ENCODE measurements at places on chromosomes 7 and 10.
A peak's percentile ranks its signal among the peaks of the same experiment; 100 is the strongest.

DNA sequence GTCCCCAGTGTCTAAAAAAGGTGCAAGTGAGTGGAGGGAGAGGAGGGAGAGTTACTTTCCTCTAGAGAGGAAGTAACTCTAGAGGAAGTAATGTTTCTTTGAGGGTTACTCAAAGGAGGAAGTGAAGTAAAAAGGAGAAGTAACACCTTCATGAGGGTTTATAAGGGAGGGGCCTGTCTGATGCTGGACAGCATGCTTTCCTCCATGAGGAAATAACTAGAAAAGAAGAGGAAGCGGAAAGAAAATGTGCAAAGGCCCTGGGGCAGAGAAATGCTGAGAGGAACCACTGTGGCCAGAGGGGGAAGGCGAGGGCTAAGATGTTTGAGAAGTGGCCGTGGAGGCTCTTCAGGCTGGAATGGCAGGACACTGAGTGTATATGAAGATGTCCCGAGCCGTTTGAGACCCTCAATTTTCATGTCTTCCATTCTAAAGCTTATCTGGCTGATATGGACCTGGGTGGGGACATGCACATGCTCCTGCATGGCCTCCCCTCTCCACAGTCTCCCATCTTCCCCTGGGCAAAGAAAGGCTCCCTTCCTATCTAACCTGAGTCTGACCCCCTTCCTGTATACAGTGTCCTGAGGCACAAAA is 3.4 kb upstream of the SLC18A2 start:
- no peak for DNase-seq

GRCh38 chr7:45865594-45866410 is 7.1 kb downstream of the CCDC201 start:
- DNase-seq = no peak

DNA sequence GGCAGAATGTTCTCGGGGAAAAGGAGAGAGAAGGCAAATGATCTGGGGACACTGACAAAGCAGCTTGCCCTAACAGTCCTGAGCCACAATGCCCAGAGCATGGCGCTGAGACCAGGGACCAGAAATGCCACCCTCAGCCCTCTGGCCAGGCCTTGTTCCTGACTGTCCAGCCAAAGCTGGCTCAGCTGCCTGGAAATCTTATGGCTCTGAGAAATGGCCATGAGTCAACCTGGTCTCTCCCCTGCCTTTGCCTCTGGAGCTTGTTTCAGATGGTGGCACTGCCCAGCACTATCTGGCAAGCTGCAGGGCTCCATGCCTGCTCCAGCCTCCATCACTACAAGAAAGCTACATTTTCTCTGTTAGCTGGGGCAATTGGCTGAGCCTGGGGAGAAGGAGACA is 90.5 kb upstream of the PLXNA4 start:
- no peak for DNase-seq

- no peak for DNase-seq
Observed at GRCh38 chr7:87818336-87818735, 57.8 kb downstream of the SLC25A40 start.

DNA sequence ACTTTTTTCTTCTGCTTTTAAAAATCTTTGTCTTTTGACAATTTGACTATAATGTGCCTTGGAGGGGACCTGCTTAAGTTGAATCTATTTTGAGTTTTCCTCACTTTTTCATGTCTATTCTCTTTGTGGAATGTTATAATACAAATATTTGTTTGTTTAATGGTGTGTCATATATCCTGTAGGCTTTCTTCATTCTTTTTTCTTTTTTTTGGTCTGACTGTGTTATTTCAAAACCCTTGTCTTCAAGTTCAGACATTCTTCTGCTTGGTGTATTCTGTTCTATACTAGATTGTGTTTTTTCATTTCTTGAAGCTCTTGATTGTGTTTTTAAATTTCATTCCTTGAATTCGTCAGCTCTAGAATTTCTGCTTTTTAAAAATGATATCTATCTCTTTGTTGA is 228.2 kb downstream of the STK31 start:
- no peak for DNase-seq

DNA sequence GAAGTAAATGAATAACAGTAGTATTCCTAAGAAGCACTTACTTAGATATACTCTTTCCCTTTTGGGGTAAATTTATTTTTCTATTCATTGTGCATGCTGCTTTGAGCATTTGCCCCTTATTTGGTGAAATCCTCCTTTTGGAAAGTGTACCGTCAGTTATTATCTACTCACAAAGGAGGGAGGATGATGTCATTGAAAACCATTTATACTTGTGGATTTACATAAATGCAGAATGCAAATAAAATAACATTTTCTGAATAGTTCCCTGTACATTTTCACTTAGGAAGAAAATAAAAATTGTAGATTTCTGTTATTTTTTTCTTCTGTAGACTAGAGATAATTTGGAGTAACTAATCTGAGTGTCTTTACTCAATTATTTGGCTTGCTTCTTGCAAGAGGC is 29.5 kb upstream of the SEM1 start:
- no peak for DNase-seq

DNA sequence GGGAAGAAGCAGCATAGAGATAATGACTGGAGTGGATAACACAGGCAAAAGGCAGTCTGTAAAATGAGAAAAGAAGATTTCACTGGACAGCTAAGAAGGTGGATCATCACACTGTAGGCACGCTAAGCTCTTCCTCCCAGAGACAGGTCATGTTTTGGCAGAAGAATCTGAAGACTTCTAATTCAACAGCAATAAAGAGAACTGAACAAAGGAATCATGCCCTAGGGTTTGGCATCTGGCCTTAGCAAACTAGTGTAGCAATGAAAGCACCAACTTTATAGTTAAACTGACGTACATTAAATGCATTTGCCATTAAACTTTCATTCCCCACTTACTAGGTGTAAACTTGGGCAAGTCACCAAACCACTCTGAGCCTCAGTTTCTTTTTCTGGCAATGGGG is 84.4 kb upstream of the SEM1 start:
- DNase-seq = no peak

DNA sequence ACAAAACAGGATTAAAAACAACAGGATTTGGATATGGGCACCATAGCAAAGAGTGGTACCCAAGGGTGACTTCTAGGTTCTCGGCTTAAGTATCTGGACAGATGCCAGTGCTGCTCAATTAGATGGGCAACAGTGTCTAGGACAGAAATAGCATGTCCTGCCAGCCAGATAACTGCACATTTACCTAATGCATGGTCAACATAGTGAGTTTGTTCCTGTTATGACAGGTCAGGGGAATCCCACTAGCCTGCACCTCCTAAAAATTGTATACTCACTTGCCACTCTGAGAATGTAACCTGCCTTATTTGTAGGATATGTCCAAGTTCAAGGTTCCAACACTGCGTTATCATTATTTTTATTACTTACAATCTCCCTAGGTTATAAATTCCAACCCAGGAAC is 471.7 kb downstream of the GRM8 start:
- no peak for DNase-seq

- no peak for DNase-seq
Observed at GRCh38 chr10:129743738-129744133, 220.3 kb downstream of the EBF3 start.

- DNase-seq = no peak
Observed at GRCh38 chr10:27448921-27449320, 55.2 kb upstream of the RAB18 start.

DNA sequence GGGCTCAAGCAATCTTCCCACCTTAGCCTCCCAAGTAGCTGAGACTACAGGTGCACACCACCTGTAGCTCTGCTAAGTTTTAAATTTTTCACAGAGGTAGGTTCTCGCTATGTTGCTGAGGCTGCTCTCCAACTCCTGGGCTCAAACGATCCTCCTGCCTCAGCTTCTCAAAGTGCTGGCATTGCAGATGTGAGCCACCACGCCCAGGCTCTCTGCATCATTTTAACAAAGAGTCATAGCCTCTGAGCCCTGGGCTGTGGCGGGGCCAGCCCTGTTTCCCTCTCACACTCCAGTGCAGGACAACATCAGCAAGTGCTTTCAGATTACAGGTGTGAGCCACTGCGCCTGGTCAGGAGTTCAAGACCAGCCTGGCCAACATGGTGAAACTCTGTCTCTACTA is 102.5 kb downstream of the COL26A1 start:
- DNase-seq = no peak

DNA sequence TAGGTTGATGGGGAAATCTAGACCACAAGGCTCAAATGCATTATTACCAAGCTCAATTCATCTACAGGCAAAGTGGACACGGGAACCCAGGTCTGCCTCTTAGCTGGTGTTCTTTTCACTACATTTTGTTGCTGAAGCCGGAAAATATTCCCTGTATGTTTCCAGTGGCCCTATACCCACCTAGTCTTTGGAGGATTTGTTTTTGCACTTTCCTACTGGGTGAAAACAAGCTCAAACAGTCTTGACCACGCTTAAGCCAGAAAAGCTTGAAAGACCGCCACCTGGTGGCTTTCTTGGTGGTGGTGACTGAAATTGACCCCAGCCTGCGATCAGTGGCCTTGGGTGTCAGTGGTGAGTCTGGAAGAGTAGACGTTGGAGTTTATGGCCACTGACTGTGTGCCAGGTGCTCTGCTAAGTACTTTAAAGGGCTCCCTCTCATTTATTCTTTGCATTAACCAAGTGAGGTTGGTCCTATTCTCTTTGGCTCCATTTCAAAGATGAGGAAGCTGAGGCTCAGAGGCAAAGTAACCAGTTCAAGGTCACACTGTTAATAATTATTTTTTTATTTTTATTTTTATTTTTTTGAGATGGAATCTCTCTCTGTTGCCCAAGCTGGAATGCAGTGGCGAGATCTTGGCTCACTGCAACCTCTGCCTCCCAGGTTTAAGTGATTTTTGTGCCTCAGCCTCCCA is 11.1 kb upstream of the CRTAC1 start:
- DNase-seq = no peak

DNA sequence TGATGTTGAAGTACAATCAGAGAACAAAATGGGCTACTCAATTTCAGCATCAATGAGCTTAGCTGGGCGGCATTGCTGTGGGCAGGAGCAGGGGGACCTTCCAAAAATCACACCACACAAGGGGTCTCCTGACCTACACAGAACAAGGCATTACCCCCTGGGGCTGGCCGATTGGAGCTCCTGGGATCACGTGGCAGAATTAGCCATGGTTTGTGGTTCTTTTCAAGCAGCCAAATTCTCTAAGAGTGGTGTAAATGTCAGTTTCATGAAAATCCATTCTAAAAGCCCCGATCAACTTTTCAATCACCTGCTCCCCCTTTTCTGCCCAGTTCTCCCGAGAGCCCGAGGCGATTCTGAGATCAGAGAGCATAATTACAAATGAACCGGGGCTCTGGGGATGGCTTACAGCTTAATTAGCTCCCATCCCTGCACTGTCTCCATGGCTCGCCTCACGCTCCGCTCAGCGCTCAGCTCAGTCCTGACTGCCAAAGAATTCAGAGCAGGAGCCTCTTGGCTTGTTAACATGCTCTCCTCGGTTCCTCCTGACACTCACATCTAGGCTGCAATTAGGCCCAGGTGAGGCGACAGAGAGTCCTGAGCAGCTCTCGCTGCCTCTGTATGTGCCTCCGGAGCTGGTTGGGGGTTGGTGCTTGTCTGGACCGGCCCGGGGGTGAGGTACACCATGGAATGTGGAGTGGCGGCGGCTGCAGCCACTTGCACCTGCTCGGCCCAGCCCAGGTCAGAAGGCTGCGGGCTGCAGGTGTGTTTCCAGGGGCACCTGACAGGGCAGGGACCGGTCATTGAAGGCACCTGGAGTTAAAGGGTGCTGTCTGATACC is 111.8 kb downstream of the WDR11 start:
- no peak for DNase-seq

DNA sequence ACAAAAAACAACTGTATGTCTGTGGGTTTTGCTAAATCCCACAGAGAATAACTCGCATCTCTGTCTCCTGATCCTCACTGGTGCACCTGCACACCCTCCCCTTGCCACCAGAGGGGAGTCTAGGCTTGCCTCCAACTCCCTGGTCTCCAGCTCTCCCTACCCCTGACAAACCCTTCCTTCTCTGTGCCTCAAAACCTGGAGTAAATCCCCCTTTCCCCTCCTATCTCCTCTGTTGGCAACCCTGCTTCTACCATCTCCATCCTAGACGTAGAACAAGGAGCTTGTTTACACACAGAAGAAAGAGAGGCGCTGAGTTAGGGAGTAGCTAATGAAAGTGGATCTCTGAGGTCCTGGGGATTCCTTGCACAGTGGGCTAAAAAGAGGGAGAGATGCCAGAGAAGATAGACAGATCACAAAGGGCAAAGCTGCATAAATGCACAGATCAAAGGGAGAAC is 6.0 kb downstream of the MBLAC1 start:
- peak; percentile 18 for DNase-seq

DNA sequence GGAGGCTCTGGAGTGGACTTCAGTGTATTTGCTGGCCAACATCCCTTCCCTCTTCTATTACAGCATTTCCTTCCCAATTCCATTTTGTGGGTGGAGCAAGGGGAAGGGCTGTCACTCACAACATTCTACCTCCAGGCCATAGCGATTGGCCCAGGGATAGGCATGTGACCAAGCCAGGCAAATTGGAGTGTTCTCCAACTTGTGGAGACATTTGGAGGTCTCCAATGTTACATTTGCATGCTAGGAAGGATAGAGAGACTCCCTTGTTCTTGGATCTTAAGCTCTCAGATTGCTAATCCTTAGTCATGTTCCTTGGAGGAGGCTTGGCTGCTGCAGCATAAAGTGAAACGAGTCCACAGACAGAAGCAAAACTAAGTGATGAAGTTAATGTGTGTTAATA is 95.6 kb upstream of the KIF5B start:
- DNase-seq = no peak

GRCh38 chr7:47026780-47027361 is 555.0 kb downstream of the TNS3 start:
- DNase-seq = peak; percentile 17

DNA sequence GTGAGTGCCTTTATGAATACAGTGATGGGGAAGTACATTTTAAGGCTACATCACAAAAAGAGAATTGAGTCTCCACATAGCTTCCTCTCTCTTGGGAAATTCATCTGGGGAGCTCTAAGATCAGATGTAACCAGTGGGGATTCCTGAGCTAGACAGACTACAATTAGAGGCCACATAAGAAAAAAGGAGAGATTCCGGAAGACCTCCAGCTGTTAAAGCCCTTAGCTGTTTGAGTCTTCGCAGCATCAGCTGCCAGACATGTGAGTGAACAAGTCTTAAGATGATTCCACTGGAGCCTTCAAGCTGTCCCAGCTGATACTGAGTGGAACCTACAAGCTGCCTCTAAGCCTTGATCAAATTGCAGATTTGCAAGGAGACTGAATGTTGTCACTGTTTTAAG is 448.5 kb downstream of the NXPH1 start:
- no peak for DNase-seq

Measured in NCI-H1930 (cell line).